ENCODE measurements at places on chromosomes 4 and X. TPM values are rescaled to one million over a fixed set of nuclear protein-coding genes. Genes with fewer than 3 reads are reported as not detected.

The CCDC110 gene
- total RNA-seq: 2.0 TPM

The FGG gene
- total RNA-seq: 0.42 TPM

The GAGE12E gene
- not detected for total RNA-seq

DNA sequence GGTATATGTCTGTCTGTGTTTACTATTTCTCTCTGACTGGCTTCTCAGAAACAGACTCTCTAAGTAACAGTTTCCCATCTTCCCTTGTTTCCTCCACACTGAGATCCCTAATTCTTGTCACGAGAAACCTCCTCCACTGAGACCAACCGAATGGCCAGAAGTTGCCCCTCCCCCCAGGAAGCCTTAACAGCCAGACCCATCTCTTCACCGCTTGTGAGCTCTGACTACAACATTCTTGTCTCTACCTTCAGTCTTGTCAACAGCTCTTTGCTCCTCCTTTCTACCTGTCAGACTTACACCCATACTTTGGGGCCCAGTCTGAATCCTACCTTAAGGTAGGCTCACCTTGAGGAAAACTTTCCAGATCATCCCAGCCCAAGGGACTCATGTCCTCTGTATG, 90.8 kb downstream of the NHSL2 start:
- DNase-seq: no peak

The EMD gene
- 54.5 TPM for total RNA-seq

DNA sequence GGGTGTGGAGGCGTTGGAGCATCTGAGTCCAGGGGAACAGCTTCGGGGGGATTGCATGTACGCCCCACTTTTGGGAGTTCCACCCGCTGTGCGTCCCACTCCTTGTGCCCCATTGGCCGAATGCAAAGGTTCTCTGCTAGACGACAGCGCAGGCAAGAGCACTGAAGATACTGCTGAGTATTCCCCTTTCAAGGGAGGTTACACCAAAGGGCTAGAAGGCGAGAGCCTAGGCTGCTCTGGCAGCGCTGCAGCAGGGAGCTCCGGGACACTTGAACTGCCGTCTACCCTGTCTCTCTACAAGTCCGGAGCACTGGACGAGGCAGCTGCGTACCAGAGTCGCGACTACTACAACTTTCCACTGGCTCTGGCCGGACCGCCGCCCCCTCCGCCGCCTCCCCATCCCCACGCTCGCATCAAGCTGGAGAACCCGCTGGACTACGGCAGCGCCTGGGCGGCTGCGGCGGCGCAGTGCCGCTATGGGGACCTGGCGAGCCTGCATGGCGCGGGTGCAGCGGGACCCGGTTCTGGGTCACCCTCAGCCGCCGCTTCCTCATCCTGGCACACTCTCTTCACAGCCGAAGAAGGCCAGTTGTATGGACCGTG, 2.2 kb downstream of the AR start:
- peak; percentile 45 for DNase-seq

DNA sequence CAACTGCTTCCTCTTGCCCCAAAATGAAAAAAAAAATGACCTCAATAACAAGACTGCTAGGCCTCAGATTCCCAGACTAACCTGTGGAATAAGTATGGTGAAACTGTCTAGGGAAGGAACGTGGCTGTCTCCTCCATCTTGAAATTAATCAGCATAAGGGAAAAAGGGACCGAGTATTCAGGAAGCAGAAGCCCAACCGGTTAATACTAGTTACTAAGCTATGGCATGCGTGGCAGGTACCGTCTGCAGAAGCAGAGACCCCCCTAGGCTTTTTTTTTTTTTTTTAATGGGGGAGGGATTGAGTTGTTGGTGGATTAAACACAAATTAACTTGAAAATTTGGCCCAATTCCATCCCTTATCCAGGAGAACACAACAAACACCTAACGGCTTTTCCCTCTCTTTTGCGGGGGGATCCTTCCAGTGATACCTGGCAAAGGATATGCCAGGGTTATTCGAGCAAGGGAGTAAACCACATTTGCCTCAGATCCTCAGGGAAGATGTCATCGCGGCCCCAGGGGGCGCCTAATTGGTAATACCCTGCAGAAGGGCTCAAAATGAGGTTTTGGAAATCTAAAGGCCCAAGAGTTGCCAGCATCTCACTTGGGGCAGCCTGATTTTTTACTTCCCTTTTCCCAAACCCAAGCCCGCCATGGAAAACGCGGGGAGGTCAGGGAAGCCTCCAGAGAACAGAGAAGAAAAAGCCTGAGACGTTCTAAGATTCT, 893 bp downstream of the RLIM start:
- no peak for DNase-seq

DNA sequence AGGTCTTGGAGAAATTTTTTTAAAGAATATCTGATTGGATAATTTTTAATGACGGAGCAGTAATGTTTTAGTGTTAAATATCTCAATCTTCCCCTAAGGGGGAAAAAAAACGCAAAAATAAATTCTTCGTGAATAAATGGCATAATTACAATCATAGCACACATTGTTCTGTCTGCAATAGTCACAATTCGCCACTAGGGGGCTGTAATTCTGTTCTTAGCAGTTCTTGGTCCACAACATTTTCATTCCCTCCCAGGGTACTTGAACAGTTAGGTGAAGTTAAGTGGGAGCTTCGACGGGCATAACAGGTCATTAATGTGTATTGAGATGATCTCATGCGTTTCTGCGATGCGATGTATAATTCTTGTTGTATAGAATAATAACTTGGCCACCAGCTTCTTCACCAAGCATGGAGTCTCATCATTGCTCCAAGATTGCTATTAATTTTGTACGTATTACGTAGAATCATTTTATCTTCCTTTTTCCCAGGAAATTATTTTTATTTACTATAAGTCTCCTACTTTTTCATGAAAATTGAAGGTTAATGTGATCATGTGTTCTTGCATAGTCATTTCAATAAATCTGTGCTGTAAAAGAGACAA, 27.2 kb downstream of the HTR2C start:
- DNase-seq: no peak

DNA sequence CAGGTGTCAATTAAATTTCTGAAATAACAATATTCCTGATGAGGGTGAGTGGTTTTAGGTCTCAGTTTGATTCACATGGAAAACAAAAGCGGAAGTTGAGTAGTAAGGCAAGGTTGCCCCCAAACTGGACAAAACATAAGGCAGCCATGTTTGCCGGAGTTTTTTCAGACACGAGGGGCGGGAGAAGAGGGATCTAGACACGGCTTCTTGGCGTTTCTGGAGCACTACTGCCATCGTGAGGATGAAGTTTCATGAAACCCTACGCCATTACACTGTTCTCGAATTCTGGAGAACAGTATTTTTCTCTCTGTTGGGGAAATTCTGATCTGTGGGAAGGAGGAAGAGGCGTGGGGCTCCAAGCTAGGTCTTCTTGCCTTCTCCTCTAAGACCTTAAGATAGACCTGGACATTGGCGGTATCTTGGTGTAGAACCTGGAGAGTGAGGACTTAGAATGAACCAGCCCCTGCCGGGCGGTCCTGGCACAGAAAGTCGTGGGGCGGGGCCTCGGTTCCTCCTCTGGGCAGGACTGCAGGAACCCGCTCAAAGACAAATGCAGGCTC, 160.3 kb downstream of the OR13H1 start:
- DNase-seq: peak; percentile 89

GRCh38 chrX:107736781-107737531, 38.6 kb downstream of the TSC22D3 start:
- DNase-seq: no peak

DNA sequence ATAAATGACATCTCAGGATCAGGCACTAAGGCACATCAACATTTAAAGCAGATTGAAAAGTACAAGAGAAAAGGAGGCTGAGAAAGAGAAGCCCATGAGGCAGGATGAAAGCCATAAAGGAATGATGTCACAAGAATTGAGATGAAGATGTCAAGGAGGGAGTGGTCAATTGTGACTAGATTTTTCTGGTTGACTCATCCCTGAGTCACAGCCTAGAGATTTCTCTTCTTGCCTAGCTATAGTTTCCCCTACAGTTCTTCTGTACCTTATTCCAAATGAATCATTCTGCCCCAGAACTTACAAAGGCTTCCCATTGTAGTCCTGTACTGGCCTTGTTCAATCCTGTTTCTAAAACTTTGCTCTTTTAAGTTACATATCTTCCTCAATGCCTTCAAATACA, 3.4 kb upstream of the USP53 start:
- DNase-seq: no peak

The CNGA1 gene
- 0.92 TPM for total RNA-seq

Measured in left cardiac atrium (tissue), 4 donors.